Stimulated activated CD8-positive, alpha-beta memory T cell treated with anti-CD3 and anti-CD28 coated beads, Interleukin-15, amount 100 ng/mL, for 4 hours (primary cell): ENCODE measurements at places on chromosomes 2 and 18.

DNA sequence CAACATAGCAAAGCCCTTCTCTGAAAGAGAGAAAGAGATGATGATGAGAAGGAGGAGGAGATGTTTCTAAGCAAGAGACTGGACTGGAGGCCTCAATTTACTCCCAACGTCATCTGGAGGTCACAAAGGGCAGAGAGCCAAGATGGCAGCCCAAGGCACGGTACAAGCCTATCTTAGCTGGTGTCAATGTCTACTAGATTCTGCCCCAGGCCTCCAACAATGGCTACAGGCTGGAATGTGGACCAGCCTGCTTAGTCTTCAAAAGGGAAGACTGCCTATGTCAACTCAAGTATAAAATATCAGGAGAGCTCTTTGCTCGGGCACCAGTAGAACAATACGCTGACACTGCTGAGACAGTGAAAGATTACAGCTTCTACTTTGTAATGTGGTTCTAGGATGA lies 6.7 kb upstream of the SLC4A5 start:
- no peak for DNase-seq

GRCh38 chr2:207014424-207014823 lies 75.1 kb downstream of the CPO start:
- DNase-seq, result no peak

- no peak for DNase-seq
These were observed 16.4 kb downstream of the EPC2 start for GRCh38 chr2:148660999-148661398.

DNA sequence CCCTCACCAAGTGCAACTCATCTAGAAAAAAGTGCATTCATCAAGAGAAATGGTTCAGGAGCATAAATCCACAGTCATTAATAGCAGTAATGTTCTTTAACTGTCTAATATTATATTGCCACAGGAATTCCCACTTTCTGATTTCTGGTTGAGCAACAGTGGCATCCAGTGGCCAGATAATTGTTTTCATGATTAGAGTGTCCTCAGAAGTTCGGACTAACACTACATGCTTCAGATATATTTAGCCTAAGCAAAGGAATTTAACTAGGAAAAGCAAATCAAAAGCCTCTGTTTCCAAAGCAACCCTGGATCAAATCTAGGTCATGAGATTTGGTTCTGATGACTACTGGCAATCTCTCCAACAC lies 9.8 kb upstream of the ERBB4 start:
- DNase-seq, result no peak

DNA sequence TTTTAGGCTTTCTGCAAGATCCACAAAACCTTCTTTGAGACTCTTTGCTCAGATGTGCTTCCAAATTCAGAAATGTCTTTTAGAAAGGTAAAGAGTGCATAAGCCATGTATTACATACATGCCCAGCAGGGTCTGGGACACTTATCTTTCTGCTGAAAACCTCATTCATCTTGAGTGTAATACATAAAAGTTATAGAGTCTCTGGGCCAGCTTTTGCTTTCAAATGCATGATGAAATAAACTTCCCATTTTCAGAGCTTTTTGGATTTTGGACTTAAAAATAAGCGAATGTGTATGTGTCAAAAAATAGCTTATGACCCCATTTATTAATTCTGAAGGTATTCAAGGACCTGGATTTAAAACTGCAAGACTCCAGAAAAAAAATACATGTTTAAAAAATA lies 8.0 kb downstream of the CYRIA start:
- DNase-seq, result no peak

GRCh38 chr2:222722327-222722946 lies 51.0 kb downstream of the MOGAT1 start:
- DNase-seq, result no peak

- DNase-seq, result no peak
These were observed 12.5 kb upstream of the TANC1 start for GRCh38 chr2:158955842-158956365.

GRCh38 chr2:23009545-23010149 lies 375.3 kb upstream of the KLHL29 start:
- no peak for DNase-seq

DNA sequence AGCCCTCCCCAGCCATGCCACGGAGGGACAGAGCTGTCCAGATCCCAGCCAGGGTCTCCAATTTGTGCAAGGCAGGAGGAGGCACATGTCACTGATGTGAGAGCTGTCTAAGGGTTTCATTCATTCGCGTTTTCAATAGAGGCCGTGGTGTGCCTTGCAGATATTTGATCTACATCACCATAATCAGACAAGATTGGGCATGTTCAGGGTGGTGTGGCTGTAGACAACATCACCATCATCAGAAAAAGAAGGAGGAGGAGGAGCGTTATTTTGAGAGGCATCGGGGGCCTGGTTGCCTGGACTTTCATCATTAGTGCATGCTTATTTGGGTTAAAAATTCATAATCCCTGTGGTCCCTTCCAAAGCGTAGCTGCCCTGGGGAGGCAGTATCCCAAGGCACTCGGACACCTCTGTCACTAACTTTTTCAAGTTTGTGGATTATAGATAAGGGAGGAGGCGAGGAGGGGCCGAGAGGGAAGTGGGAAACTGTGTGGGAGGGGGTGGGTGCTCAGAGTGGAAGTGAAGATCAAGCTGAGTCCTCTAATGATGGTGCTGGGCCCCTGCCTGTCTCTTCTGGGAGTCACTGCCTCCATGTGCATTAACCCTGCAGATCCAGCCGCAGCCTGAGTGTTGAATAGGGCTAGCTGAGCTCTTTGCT lies 194.1 kb downstream of the CTIF start:
- DNase-seq, result no peak

DNA sequence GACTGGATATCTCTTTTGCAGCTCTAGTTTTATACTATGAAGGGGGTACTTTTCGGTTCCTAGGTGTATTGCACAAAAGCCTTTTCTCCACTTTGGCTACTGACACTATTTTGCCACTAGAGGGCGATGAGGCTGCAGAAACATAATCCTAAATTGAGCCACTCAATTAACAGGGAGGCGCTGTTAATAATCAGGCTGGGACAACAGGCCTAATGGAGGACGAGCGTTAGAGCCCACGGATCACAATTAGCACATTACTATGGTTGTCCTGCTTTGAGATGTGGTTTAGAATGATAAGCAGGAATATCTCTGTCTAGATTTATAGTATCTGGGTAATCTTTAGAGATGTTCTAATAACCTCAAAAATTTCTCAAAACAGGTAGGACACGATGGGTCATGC lies 62.2 kb upstream of the PMAIP1 start:
- DNase-seq, result peak; percentile 23

- no peak for DNase-seq
These were observed 18.5 kb upstream of the FHOD3 start for GRCh38 chr18:36279001-36279400.

DNA sequence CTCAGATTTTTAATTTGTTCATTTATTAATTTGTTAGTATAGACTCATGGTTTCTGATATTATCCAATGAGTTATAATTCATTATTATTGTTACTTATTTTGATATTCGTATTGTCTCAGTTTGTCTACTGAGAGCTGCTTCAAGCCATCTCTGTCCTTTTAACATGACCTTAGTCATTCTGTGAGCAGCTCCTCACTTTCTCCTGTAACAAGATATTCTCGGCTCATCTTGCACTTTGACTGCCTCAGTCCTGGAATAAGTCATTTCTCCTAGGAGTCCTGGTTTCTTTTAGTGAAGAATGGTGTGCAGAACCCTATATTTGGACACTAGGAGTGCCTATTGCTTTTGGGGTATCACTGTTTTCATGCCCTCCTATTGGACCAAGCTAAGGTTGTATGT lies 13.2 kb downstream of the ASB1 start:
- no peak for DNase-seq

DNA sequence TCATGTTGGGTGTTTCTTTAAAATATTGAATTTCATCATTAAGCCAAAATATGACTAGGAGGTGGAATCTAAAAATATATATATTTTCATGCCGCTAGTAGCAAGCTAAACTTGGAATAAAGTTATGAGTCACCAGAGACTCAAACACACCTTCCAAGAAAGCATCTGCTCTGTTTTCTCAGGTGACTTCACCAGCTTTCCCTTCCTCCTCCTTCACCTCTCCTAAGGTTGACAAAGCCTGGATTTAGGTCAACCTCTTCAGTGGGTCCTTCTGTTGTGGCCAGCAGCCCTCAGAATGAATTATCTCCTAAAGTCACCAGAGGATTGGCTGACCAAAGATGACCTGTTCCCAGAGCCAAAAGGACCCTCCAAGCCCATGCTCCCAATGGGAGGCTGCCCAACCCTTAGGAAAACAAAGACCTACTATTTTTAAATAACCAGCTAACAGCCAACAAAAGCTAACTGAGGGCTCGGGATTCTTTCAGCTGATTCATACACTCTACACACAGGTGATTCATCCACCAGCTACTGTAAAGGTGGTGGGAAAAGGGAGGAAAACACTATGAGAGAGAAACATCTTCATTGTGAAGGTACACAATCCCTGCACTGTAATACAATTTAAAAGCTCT lies 113.9 kb downstream of the MYO5B start:
- no peak for DNase-seq

GRCh38 chr2:601806-602455 lies 75.3 kb downstream of the TMEM18 start:
- DNase-seq, result no peak

DNA sequence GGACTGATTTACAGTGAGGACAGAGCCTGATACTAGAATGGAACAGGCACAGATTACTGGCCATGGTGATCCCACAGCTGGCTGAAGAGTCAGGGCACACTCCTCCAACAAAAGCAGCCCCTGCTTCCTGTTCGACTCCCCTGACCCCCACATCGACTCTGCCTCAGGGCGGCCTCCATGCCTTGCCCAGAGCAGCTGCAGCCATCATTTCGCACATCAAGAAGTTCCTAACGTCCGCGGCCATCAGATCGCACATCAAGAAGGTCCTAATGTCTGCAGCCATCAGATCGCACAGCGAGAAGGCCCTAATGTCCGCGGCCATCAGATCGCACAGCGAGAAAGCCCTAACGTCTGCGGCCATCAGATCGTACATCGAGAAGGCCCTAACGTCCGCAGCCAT lies 192.8 kb upstream of the PXDN start:
- DNase-seq, result no peak

DNA sequence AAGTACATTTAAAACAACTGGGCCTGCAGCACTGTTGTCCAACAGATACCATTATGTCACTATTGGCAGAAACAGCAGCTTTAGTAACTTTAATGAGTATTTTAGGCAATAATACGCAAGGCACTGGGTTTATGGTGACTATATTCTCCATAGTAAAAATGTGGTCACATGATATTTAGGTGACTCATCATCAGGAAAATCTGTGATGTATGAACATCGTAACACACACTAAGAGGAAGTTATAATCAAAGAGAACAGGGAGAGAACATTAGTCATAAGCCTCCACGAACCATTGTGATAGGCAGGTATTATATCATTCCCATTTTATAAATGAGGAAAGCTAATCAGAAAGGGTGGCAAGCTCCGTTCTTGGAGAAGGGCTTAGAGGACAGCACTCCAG lies 36.9 kb downstream of the RAPH1 start:
- no peak for DNase-seq

DNA sequence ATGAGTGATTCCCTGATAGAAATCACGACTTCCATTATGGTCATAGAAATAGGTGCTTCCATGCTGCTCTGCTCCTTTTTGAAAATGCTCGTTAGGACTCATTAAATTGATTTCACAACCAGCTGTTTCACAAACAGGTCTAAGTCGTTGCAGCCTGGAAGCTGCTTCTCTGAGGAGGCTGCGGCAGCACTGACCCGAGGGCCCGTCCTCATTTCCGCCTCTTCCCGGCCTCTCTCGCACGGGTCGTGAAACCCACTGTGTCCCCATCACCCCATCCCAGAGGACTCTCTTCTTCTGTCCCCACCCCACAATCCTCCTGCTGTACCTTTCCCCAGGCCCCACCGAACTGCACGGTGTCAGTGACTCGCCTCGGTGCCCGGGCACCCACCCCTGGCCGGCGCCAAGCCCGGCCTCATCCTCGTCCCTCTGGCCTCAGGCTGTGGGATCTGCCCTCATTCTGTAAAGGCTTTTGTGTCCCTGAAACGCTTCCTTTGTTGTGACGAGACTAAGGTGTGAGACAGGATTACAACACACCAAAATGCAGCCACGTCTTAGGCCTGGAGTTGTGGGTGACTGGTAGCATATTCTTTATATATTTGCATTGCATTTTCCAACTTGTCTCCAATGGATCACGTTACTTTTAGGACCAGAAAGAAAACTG lies 112.7 kb upstream of the CTDP1 start:
- no peak for DNase-seq

GRCh38 chr2:224354632-224355211 lies 47.2 kb downstream of the FAM124B start:
- DNase-seq, result no peak

DNA sequence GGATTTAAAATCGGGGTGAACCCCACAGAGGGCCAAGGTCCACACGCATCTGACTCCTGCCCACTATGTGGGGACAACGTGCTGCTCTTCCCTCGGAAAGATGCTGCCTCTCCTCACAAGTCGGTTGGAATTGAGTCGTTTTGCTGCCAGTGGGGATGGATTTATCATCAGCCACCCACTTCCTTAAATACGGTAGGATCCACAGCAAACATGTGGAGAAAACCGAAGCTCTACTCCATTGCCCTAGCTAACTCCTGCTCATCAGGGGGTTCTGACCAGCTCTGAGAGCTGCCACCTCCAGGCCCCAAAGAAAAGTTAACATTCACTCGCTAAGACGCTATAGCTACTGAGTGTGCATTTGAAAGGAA lies 80.9 kb downstream of the CHRNA1 start:
- DNase-seq, result no peak

DNA sequence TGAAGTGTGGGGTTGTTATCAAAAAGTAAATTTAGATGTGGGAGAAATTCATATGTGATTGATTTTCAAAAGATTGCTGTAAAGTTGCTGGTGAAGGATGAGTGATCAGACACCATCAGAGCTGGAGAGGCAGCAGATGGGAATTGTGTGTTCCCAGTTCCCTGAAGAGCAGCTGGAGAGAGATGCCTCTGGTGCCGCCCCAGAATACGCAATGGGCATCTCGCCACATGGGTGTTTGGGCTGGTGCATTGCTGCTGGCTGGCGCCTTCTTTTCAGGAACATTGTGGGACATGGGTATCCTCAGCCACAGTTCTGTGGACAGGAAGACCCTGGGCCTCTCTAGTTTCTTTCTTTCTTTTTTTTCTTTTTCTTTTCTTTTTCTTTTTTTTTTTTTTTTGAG lies 11.9 kb downstream of the ATG4B start:
- DNase-seq, result no peak

DNA sequence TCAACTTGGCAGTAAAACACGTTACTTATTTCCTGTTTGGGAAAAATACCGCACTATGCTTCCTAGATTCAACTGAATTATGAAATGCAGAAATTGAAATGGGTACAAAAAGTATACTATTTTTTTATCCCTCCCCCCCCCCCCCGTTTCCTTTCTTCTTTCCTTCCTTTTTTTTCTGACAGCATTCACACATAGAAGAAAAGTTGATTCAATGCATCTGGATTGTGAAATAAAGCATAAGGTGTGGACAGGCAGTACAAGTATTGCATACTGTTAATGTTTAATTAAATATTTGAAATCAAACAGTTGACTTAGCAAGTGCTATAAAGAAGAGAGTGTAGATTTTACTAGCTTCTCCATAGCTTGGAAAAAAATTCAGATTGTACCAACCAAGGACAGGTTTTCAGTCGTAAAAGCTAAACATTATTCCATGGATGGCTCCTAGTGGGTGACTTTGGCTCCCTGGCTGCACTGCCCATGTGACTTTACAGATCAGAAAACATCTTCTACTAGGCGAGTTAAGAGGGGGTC lies 21.6 kb upstream of the AGFG1 start:
- DNase-seq, result no peak
